Left lung (tissue), 14 donors: ENCODE measurements at places on chromosomes 6 and 20. TPM values are rescaled to one million over a fixed set of nuclear protein-coding genes. Genes with fewer than 3 reads are reported as not detected.

Gene DDX39B
- 685 TPM for polyA plus RNA-seq

DNA sequence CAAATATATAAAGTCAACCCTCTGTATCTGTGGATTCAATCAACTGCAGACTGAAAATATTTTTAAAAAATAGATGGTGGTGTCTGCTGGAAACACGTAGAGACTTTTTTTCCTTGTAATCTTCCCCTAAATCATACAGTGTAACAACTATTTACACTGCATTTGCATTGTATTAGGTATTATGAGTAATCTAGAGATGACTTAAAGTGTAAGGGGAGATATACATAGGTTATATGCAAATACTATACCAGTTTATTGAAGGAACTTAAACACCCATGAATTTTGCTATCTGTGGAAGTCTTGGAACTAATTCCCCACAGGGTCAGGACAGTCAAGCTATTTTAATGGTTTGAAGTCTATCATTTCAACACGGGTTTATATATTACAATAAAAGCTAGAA, 10.2 kb downstream of the HDAC2 start:
- DNase-seq: no peak

- DNase-seq: no peak
Observed at GRCh38 chr6:56758120-56758519, 115.4 kb upstream of the DST start.

GRCh38 chr6:158069800-158070195, 88.1 kb downstream of the SYNJ2 start:
- no peak for DNase-seq

DNA sequence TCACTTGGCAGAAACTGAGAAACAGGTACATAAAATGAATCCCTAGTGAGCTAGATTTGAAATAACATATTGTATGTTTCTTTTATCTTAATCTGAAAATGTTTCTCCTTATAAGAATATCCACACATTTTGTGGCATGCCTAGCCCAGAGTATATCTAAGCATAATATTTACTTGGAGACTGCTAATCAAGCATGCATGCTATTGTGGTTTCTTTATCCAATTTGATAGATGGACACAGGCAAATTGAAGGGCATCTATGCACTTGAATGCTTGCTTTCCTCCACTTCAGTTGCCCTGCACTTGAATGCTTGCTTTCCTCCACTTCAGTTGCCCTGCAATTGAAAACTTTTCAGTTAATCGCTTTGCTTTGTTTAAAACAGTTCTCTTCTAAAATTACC, 729.8 kb downstream of the TBC1D32 start:
- no peak for DNase-seq

Gene WFDC10B
- not detected for polyA plus RNA-seq
